OCI-LY7 (cell line): ENCODE measurements at places on chromosomes 11 and 22. TPM values are rescaled to one million over a fixed set of nuclear protein-coding genes. Genes with fewer than 3 reads are reported as not detected.

Gene OR5P2
- total RNA-seq = not detected in 2 replicates

Gene SYT13
- total RNA-seq = not detected in 2 replicates

GRCh38 chr22:24716602-24717001 is 57.9 kb downstream of the PIWIL3 start:
- DNase-seq = no peak

GRCh38 chr11:119691020-119691666 is 37.9 kb downstream of the NECTIN1 start:
- DNase-seq = no peak

GRCh38 chr11:85902353-85902752 is 47.2 kb downstream of the CCDC83 start:
- no peak for DNase-seq
